ENCODE measurements at places on chromosomes 6 and 20. TPM values are rescaled to one million over a fixed set of nuclear protein-coding genes. Genes with fewer than 3 reads are reported as not detected.

DNA sequence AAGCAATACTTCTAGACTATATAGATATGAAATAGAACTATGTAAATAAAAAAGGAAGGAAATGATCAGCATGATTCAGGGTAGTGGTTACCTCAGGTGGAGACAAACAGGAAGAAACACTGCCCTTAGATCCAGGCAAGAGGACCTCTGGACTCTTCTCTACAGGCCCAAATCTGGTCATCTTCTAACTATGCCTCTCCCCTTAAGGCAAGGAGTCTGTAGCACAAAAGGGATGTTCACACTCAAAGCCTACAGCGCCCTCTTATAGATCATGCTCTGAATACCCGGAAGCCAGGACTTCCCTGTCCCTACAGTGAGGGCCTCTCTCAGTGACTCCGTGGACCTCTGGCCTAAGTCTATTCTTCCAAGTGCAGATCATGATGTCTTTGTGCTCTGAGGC lies 30.4 kb upstream of the HIVEP2 start:
- no peak for DNase-seq

The CALHM4 gene
- not detected for total RNA-seq

The BIRC7 gene
- total RNA-seq = not detected

The CTCFL gene
- total RNA-seq = 0.34 TPM

GRCh38 chr20:31630187-31630790 lies 7.4 kb upstream of the COX4I2 start:
- DNase-seq = no peak

GRCh38 chr20:50313827-50314677 lies 123.4 kb downstream of the CEBPB start:
- no peak for DNase-seq

The PPIL6 gene
- total RNA-seq = 4.8 TPM

- no peak for DNase-seq
Measured at GRCh38 chr6:70183538-70183937, 119.3 kb downstream of the COL9A1 start.

DNA sequence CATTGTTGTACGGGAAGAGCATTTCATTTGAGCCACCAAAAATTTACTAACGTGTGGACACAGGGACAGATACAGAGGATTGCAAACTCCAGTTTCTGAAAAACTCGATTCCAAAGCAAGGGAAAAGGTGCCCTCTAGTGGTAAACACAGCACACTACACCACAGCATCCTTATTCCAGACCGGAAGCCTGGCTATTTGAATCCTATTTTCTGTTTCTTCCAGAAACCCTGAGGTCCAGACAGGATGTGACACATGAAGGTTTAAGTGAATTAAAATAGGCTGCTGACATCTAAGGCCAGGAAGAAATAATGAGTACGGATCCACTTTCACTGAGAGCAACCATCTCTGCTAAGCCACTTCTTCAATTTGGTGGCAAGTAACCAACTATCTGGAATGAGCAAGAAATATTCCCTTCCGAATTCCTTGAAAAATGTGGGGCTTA lies 31.8 kb upstream of the GMPR start:
- DNase-seq = peak; percentile 67

The LAMA5 gene
- 63.9 TPM for total RNA-seq

The FAM184A gene
- 9.8 TPM for total RNA-seq

The ULBP3 gene
- total RNA-seq = 7.1 TPM

- no peak for DNase-seq
Measured at GRCh38 chr20:8573686-8574085, 441.6 kb downstream of the PLCB1 start.

The GABRR1 gene
- total RNA-seq = not detected

DNA sequence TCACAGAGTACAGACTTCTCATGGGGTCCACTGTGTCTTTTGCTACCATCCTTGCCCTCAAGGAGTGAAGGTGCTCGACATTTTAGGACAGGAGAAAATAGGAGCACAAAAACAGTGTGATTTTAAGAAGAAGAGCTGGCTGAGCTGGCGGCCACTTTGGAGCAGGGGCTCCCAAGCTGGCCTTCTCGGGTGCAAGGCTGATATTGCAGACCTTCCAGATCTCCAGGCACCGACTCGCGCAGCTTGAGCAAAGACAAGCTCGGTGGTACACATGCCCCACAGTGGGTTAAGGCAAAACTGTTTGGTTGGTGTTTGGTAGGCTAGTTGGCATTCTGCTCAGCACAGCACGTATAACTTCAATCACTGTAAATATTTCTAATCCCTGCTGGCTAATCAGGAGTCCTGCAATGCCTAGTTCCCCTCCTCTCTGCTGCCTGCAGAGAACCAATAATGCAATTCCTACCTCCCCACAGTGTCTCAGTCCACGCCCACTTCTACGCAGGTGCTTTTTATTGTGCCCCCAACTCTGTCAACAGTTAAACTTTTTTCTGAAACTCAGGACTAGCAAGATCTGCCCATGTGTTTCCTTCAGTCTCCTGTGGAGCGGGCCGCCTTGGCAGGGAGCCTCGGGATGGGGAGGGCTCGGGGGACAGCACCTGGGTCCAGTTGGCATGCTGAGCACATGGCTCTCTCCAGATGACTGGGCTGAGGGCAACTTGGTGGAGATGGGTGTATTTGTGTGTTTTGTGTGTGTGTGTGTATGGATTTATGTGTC lies 12.7 kb upstream of the SMOC2 start:
- DNase-seq = peak; percentile 19

DNA sequence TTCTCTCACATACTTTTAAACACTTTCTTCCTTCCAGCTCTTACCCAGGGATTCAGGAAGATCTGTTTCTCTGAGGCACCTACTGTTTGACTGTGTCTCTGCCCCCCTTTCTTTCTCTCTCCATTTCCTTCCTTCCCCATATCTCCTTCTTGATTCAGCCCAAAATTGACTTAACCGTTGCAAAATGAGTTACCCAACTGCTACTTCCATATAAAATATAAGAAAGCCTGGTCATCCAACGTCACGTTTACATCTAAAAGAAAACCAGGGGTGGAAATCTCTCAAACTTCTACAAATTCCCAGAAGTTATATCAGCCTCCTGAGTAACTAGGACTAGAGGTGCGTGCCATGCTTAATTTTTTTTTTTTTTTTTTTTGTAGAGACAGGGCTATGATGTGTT lies 95.2 kb upstream of the INSM1 start:
- no peak for DNase-seq

The PPIL4 gene
- 41.6 TPM for total RNA-seq

Measured in neural progenitor cell (in vitro differentiated cells).